ENCODE measurements at places on chromosomes 13 and 19.

- DNase-seq = no peak
Measured at GRCh38 chr13:71274923-71275608, 591.9 kb downstream of the DACH1 start.

DNA sequence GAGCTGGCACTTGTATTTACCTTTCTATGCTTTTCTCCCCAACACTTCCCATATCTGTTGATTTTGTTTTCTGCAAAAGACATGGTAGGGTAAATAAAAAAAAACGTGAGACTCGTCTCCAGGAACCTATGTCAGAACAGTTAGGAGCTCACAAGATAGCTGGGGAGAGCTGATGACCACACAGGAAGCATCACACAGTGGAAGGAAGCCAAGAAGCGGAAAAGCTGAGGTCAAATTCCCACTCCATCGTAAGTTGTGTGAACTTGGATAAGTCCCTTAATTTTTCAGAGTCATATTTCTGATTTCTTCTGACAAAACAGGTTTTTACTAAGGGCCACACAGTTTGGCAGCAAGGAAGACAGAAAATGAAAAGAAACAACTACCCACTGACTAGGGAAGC is 199.6 kb downstream of the KLF5 start:
- DNase-seq = no peak

DNA sequence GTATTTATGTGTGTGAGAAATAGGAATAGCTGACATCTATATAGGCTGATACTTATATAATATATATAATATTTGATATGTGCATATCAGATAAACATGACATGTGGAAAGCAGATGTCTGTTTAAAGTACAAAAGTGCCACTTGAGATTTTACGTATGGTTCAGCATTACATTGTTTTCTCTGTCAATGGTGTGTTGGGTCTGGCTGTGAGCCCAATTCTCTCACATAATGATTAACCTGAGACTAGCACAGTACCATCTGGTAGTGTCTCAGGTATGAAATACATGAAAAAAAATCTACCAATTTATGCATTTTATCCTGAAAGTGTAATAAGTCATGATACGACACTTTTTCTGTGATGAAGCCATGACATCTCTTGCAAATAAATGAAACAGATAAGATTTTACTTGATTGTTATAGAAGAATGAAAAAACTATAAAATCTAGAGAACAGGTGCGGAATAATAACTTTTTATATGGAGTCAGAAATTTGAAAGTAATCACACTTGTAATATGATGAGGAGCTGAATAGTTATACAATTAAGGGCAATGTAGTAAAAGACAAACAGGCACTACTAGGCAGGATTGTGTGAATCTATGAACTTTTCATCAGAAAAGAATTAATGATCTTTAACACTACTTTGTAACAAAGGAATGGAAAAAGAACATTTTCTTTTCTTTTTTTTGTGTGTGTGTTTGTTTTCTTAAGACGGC is 1405.0 kb downstream of the OLFM4 start:
- no peak for DNase-seq

DNA sequence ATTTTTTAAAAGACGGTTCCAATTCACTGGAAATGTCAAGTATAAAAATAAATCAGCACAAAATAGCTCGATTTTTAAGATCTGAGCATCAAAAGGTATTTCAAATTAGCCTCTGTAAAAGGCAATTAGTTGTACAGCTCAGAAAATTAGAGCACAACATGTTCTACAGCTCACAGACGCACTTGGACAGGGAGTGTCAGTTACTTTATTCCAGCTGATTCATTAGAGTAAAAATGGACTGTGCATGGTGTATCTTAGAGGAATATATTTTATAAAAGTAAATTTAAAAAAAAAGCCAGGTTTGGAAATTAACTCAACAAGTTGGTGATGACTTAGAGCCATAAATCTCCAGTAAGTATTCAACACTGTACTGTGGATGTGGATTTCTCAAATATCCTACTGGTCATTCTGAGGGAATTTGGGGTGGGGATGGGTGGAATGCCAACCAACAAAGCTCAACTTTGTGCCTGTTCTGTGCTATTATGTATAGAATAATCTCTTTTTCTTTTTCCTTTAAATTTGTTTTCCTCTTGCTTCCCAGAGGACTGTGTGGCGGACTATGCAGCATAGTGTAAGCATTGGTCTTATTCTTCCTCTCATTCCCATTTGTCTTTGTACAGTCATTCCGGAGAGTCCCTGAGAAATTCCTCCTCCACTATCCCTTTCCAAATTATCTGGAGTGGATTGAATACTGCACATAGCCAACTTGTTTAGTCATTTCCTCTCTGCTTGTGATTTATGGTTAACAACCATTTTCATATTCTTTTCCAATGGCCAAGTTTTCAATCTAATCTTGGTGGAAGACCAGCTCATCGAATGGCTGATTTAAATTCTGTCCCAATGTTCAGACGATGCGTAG is 169.3 kb downstream of the DCT start:
- no peak for DNase-seq

DNA sequence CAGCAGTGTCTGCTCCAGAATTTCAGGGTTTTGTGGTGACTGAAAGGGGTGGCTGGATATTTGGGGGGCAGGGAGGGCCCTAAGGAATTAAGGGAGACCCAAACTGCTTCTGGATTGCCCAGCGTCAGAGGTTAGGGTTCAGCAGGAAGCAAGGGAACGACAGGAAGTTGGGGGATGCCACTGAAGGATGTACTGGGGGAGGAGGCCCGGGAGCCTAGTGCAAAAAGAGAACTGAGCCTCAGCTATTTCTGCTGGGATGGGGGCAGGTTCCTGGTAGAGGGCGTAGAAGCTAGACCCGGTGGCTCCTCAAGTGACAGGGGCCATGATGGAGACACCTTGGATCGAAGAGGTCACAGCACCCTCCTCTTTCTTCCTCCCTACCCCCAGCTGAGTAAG is 1.1 kb downstream of the CYP2S1 start:
- no peak for DNase-seq
